T-helper 2 cell treated with Interferon-gamma antibody and Interleukin-4, amounts not matched to agents 100 ng/mL and 5 ng/mL, for 36 hours (primary cell): ENCODE measurements at places on chromosomes 16 and 17. TPM values are rescaled to one million over a fixed set of nuclear protein-coding genes. Genes with fewer than 3 reads are reported as not detected.

Gene SRSF1
- total RNA-seq = 417 and 421 TPM in 2 replicates

Gene TBC1D28
- not detected in 2 replicates for total RNA-seq

Gene NEUROD2
- not detected in 2 replicates for total RNA-seq

Gene TMEM106A
- 17.2 and 18.4 TPM in 2 replicates for total RNA-seq

Gene CLEC19A
- total RNA-seq = not detected in 2 replicates

Gene MAP2K6
- total RNA-seq = 10.0 and 10.7 TPM in 2 replicates

Gene RASD1
- 0.80 and 0.82 TPM in 2 replicates for total RNA-seq

Gene KRT32
- total RNA-seq = not detected in 2 replicates

Gene AMDHD2
- 41.2 and 44.8 TPM in 2 replicates for total RNA-seq

Gene TP53TG3F
- total RNA-seq = not detected in 2 replicates

Gene CD300H
- not detected in 2 replicates for total RNA-seq

Gene SEPTIN12
- not detected in 2 replicates for total RNA-seq

Gene OTOP2
- total RNA-seq = not detected in 2 replicates

Gene CHST5
- total RNA-seq = not detected in 2 replicates

Gene KCNJ12
- total RNA-seq = not detected in 2 replicates

Gene FTSJ3
- total RNA-seq = 57.2 and 63.6 TPM in 2 replicates

Gene EXOC3L1
- total RNA-seq = 0.09 TPM in 1 of 2 replicates, not detected in the other

Gene CPHXL2
- not detected in 2 replicates for total RNA-seq

Gene METTL26
- total RNA-seq = 91.0 and 91.4 TPM in 2 replicates

Gene KRT13
- total RNA-seq = not detected in 2 replicates

Gene ADAMTS18
- not detected in 2 replicates for total RNA-seq

Gene SYCE1L
- total RNA-seq = 6.9 and 8.0 TPM in 2 replicates

Gene CCL8
- total RNA-seq = not detected in 2 replicates

Gene BRIP1
- total RNA-seq = 22.2 and 25.7 TPM in 2 replicates

Gene ASGR1
- 0.91 and 1.8 TPM in 2 replicates for total RNA-seq

Gene FGF11
- total RNA-seq = 5.6 and 5.8 TPM in 2 replicates

Gene NAA60
- 43.8 and 54.0 TPM in 2 replicates for total RNA-seq

Gene PRR15L
- not detected in 2 replicates for total RNA-seq

Gene DNAH17
- 0.02 TPM in 1 of 2 replicates, not detected in the other for total RNA-seq

Gene RNF222
- 0.05 TPM in 1 of 2 replicates, not detected in the other for total RNA-seq

Gene SBK1
- total RNA-seq = 5.4 TPM in 2 replicates

Gene ANTKMT
- 25.9 and 26.1 TPM in 2 replicates for total RNA-seq

Gene ADAM11
- 0.09 and 0.25 TPM in 2 replicates for total RNA-seq

Gene GPR179
- not detected in 2 replicates for total RNA-seq

Gene PIGQ
- total RNA-seq = 43.3 and 45.7 TPM in 2 replicates

Gene KRT17
- 0.86 TPM in 1 of 2 replicates, not detected in the other for total RNA-seq

Gene GJC1
- total RNA-seq = 2.1 and 2.2 TPM in 2 replicates

Gene SCIMP
- not detected in 2 replicates for total RNA-seq

Gene PRSS33
- not detected in 2 replicates for total RNA-seq

Gene TERB1
- 0.11 and 0.25 TPM in 2 replicates for total RNA-seq

Gene FBXO39
- total RNA-seq = 1.6 TPM in 2 replicates

Gene CALB2
- not detected in 2 replicates for total RNA-seq

Gene GCGR
- total RNA-seq = 0.07 TPM in 1 of 2 replicates, not detected in the other

Gene USP43
- 0.14 TPM in 1 of 2 replicates, not detected in the other for total RNA-seq

Gene KRT33A
- total RNA-seq = not detected in 2 replicates

Gene PRAC2
- total RNA-seq = not detected in 2 replicates

Gene USH1G
- not detected in 2 replicates for total RNA-seq

Gene CACNG5
- not detected in 2 replicates for total RNA-seq
